Fibroblast of the aortic adventitia (primary cell): ENCODE measurements at places on chromosomes 6 and 20. TPM values are rescaled to one million over a fixed set of nuclear protein-coding genes. Genes with fewer than 3 reads are reported as not detected.

The PNISR gene
- total RNA-seq = 60.4 and 69.4 TPM in 2 replicates

The TRIM40 gene
- not detected in 2 replicates for total RNA-seq

The RSPH9 gene
- total RNA-seq = 0.18 and 0.57 TPM in 2 replicates

The ATP6V1G2 gene
- 3.8 and 6.7 TPM in 2 replicates for total RNA-seq

The MICB gene
- total RNA-seq = 3.4 and 16.6 TPM in 2 replicates

The SLC25A27 gene
- total RNA-seq = 6.2 and 27.3 TPM in 2 replicates

The POU3F2 gene
- total RNA-seq = not detected in 2 replicates

The PPP1R3G gene
- total RNA-seq = 3.8 and 10.1 TPM in 2 replicates

The HCK gene
- total RNA-seq = not detected in 2 replicates

The MUC22 gene
- total RNA-seq = not detected in 2 replicates

The CDSN gene
- not detected in 2 replicates for total RNA-seq

DNA sequence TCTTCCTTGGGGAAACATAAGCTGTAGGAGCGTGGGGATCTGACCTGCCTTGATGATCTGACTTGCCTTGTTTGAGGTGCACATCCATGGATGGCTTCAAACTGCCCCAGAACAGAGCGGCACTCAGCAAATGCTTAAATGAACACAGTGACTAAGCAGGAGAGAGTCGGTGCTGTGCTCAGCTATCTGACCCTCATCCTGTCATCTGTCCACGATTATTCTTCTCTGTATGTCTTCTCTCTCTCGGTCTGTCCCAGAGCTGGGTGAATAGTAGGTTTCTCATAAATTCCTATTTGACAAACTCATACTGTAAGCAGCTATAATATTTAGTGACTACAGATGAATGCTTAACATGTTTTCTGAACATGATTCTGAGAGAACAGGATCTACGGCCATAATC is 37.3 kb downstream of the TRAM2 start:
- DNase-seq = no peak

- DNase-seq = peak; percentile 97
Measured at GRCh38 chr6:131954775-131955107, 3.6 kb upstream of the CCN2 start.

GRCh38 chr6:5541751-5542432 is 280.6 kb downstream of the FARS2 start:
- DNase-seq = peak; percentile 52

GRCh38 chr20:49751397-49751736 is 37.7 kb upstream of the B4GALT5 start:
- DNase-seq = peak; percentile 38

DNA sequence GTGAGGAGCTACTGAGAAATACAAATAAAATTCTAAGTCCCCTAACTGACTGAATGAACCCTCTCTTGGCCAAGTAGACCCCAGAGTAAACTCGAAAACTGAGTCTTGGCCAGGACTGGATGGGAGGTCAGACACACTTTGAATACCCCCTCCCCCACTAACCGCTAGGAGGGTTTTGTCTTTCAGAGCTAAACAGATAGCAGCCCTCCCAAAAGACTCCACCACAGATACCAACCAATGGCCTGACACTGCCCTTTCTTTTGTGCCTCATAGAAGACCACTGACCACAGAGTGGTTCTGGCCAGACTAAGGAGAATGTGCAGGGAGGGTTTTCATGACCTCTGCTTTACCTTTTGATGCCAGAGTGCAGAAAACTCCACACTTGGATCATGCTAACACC is 42.1 kb downstream of the SPACA1 start:
- no peak for DNase-seq

DNA sequence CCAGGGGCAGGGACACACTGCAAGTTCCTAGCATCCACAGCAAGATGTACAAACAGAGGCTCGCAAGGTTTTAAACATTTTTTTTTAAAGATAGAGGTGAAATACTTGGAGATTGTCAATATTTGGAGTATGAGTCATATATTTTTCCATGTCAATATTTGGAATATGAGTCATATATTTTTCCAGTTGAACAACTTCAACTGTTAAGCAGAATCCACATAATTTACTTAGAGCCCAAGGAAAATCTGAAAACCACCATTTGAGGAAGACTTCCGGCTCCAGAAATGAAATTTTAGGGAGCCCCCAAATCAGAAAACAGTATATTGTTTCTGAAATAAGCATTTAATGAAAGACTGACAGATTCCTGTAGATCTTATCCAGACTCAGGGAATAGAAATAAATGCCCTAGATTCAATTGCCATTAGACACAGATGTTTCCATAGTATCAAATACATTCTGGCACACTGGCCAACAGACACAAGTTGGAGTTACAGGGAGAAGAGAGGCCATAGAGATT is 51.6 kb upstream of the FAM184A start:
- DNase-seq = peak; percentile 72

DNA sequence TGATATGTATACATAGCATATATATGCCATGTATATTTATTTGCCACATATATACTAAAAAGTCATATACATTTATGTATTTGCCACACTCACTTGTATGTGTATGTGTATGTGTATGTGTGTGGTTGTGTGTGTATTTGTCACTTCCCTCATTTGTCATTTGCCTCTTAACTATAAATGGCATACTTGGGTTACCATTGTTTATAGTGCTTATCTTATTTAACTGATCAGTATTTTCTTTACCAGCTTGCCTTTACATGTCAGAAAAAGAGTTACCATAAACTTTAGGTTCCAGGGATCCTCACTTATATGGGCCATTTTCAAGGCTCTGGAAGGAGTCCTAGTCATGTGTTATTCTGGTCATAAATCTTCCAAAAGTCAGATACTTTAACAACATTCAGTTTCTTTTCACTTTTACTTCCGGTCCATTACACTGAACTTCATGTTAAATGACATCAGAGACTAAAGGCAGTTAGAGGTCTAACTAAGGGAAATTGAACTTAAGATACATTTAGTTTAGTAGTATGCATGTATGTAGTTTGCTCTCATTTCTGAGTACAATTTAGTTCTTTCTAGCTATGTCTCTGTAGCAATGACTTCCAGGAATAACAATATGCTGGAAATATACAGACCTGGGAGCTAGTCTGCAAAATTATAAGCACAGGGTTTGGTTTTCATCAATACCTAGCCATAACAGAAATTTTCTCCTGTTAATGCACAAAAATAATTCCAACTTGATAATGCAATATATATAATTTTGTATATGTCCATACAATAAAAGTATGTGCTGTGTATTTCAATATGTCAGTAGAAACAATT is 33.7 kb upstream of the HIVEP1 start:
- DNase-seq = no peak

GRCh38 chr20:33010133-33010504 is 2.6 kb downstream of the BPIFB2 start:
- DNase-seq = no peak

DNA sequence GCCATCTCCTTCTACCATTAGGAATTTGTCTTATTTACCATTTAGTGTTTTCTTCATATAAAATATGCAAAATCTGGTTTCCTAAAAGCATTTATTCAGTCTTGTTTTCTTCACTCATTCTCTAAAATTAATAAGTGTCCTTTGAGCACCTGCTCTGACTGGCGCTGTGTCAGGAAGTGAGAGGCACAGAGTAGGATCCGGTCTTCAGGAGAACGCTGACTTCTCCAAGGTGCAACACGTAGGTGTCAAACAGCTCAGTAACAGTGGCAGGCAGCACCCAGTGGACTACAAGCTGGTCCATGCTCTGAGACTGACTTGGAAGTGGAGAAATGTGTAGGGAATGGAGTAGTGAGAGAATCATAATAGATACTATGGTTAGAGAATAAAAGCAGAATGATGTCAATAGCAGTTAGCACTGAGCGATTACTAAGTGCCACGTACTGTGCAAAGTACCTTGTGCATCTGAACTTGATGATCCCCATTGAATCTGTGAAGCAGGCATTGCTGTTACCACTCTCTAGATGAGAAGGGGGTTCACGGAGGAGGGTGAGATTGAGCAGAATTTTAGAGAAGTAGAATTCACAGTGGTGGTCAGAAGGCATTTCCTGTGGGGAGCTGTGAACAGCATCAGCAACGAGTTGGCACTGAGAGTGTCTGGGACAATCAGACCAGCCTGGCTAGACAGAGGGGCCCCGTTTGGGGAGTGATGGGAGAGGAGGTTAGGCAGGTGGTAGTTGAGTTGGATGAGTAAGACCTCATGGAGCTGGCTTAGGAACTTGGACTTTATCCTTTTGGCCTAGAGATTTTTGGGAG is 569.8 kb downstream of the QKI start:
- DNase-seq = no peak

- no peak for DNase-seq
Measured at GRCh38 chr6:126064748-126065401, 78.5 kb downstream of the TRMT11 start.

DNA sequence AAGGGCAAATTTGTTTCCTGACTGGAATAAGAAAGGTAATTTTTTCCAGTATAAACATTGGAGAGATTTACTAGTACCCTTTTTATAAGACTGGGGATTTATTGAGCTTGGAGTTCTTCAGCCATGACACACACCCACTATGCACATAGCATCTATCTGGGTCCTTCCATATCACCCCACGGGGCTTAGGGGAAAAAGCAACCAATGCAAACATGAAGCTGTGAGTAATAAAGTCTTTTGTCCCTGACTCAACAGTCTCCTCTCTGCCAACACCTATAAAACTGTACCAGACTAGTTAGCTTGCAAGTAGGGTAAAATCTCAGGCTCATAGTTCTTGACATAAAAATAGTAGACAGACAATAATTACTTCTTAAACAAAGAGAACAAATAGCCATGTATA is 23.4 kb downstream of the COL21A1 start:
- peak; percentile 68 for DNase-seq

- peak; percentile 60 for DNase-seq
Measured at GRCh38 chr6:116528780-116529179, 16.7 kb downstream of the TRAPPC3L start.

- no peak for DNase-seq
Measured at GRCh38 chr20:10228330-10228729, 9.7 kb downstream of the SNAP25 start.

DNA sequence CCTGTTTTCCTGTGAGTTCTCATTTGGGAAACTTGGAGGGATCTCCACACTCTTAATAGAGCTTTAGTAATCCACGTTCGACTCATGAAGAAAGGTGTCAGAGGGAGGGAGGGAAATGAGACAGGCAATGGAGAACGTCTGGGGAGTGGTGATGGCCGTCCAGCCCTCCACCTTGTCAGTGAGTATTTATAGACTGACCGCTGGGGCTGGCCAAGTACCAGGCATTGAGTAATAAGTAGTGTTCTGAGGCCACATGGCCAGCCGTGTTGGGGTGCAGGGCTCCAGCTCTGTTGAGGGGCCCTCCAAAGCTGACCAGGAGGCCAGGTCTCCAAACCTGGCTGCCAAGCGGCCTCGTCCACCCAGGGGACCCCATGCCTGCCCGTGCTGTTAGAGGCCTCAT is 11.3 kb upstream of the DSN1 start:
- DNase-seq = peak; percentile 33
